ENCODE measurements at places on chromosomes 3 and 15.

- DNase-seq: no peak
Observed at GRCh38 chr3:138640537-138640936, 32.0 kb downstream of the FAIM start.

GRCh38 chr15:25985165-25985564, 122.0 kb upstream of the ATP10A start:
- no peak for DNase-seq

DNA sequence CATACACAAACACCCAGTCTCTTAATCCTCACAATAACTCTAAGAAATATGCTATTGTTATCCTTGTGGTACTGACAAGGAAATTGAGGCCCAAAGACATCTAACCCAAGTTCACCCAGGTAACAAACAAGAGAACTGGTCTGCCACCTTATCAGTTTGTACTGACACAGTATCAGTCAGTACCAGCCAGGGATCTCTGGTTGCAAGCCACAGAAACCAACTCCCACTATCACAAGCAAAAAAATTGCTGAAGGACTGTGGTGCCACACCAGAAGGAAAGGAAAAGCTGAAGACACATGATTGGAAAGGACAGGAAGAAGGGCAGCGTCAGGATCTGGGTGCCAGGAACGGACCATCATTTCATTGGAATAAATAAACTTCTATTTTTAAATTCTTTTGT, 63.8 kb upstream of the GLCE start:
- DNase-seq: no peak

GRCh38 chr3:172836390-172836997, 86.0 kb downstream of the ECT2 start:
- DNase-seq: no peak

DNA sequence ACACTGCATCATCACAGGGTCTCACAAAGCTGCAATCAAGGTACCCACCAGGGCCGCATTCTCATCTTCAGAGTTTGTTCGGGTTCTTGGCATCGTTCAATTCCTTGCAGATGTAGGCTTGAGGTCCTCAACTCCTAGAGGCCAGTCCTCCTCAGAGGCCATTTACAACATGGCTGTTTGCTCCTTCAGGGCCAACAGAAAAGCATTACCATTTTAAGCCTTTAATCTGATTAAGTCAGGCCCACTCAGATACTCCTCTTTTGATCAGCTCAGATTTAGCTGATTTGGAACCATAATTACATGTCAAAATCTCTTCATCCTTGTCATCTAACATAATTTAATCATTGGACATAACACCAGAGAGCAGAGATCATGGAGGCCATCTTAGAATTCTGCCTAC, 55.4 kb downstream of the BFSP2 start:
- no peak for DNase-seq

GRCh38 chr3:194592798-194593752, 40.1 kb downstream of the TMEM44 start:
- no peak for DNase-seq
